Myocyte (in vitro differentiated cells): ENCODE measurements at places on chromosomes 7 and 10.
A peak's percentile ranks its signal among the peaks of the same experiment; 100 is the strongest.

- DNase-seq = no peak
Measured at GRCh38 chr10:106500041-106500924, 664.2 kb downstream of the SORCS1 start.

- no peak for DNase-seq
Measured at GRCh38 chr7:23168111-23168885, 13.6 kb upstream of the NUP42 start.

DNA sequence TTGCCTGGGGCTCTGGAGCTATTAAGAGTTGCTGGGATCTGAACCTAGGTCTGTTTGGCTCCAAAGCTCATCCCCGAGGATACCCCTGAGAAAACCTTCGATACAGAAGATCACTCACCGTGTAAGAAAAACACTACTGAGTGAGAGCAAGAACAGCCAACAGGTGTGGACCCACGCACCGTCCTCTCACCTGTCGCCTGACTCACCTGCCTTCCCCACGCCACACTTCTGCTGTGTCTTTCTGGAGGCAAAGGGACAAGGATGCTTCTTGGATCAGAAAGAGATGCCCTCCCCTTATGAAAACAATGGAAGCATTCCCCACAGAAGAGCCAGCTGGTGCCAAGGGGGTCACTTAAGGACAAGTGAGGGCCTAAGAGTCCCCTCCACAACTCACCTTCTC lies 46.7 kb downstream of the COL13A1 start:
- DNase-seq = no peak

GRCh38 chr7:139721417-139721816 lies 56.4 kb downstream of the HIPK2 start:
- no peak for DNase-seq

DNA sequence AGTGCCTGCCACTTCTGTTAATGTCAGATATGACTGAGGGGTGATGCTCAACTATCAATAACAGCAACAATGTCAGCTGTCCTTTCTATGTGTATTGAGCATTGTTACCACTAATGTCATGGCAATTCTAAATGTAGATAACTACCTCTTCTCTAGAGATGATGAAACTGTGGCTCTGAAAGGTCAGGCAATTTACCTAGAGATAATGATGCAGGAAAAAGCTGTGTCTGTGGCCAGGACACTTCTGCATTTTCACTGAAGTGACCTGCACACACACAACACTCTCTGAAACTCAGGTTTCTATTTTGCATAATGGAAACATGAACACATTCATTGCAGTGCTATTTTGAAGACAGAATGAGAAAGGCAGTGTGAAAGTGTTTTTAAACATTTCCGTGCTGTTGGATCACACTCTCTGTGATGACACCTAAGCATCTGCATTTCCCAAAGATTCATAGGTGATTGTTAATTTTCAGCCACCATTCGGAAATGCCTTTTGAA lies 148.2 kb downstream of the KCND2 start:
- DNase-seq = no peak

GRCh38 chr7:155296006-155296787 lies 1.5 kb upstream of the INSIG1 start:
- DNase-seq = no peak

GRCh38 chr10:33211106-33211878 lies 123.2 kb downstream of the NRP1 start:
- DNase-seq = peak; percentile 81

DNA sequence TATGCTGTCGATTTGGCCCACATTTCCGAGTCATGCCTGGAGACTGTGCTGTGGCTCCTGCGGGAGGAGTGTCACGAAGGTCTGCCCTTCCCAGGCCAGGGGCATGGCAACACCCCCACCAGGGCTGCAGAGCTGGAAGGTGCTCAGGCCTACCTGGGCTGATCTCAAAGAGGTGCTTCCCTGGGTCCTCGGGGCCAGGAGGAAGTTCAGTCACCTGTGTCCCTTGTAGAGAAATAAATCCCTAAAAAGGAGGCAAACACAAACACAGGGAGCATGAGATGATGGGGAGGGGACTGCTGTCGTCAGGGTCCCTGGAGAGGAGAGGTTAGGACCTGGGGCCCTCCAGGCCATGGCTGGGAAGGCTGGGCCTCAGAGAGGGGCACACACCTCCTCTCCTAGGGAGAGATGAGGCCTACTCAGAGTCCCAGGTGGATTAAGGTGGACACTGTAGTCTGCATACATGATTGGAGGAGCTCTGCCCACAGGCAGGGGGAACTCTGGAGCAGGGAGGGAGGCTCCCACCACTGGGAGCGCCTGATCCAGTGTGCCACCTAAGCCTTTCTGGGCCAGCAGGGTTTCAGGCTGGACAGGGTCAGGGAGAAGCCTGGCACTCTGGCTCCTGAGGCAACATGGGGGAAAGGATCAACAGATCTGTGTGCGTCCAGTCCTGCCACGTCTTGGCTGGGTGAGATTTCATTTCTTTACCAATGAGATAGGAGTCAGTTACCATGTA lies 49.4 kb downstream of the ARHGAP22 start:
- DNase-seq = no peak

DNA sequence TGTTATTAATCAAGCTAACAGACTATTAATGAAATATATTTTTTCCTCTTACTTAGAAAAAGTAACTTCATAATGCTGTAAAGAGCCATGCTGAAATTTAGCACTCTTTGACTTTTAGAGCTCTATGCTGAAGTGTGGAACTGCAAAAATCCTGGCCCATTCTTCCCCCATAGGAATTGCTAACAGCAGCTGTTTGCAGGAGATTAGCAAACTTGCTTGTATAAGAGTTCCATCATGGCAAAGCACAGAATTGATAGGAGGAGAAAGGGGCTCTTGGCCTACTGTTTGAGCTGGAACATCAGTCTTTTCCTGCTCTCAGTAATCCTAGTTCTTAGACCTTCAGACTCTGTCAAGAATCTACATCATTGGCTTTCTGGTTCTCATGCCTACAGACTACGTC lies 18.3 kb upstream of the GNAT3 start:
- DNase-seq = peak; percentile 68

- peak; percentile 61 for DNase-seq
Measured at GRCh38 chr10:122374859-122375678, 561 bp downstream of the PLEKHA1 start.

DNA sequence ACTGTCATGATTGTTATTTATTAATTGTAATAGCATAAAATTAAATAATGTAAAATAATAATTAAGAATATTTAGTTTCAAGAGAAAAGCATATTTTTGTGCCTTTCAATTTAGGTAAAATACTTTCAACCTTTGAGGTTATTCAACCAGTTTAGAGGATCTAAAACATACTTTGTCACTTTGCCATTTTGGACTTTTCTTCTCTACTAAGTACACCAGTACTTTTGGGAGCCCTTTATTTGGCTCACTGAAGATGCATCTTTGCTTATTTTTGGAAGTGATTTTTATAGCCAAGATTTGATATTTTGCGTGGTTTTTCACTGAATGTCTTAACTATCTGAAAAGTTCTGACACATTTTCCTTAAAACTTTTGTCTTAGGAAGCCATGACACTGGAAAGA lies 860.5 kb downstream of the SORCS1 start:
- no peak for DNase-seq

- DNase-seq = no peak
Measured at GRCh38 chr10:52194191-52194590, 119.9 kb upstream of the DKK1 start.

DNA sequence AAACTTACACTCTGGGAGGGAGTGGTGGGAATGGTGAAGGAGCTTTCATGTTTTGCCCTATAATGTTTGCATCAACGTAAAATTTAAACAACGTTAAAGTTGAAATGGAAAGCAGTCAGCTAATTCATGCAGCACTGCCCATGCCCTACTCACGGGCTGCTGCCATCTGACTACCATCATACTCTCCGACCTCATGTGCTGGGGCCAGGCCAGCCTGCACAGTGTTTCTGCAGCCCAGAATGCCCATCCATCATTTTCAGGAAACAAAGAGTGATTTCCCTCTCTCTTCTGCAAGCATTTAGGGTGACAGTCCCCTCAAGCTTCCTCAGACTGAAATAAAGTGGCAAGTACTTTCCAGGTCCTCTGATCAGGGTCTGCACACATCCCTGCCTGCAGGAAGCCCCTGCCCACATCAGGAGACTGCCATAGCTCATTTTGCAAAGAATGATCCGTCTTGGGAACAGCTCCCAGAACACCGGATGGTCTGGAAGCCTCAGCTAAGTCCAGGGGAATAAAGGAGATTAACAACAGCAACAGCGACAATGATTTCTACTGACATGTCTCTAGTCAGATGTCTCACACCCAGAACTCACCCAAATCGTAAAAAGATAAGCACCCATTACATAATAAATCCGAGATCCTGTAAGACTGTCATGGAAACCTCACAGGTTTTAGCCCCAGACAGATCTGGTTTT lies 40.3 kb downstream of the ARHGAP22 start:
- no peak for DNase-seq

- no peak for DNase-seq
Measured at GRCh38 chr7:73815436-73815835, 15.4 kb upstream of the CLDN4 start.

- DNase-seq = peak; percentile 45
Measured at GRCh38 chr7:80324032-80324431, 187.8 kb downstream of the GNAT3 start.

- no peak for DNase-seq
Measured at GRCh38 chr7:121041516-121042148, 53.1 kb downstream of the CPED1 start.

- no peak for DNase-seq
Measured at GRCh38 chr10:61142987-61143386, 199.0 kb upstream of the RHOBTB1 start.

DNA sequence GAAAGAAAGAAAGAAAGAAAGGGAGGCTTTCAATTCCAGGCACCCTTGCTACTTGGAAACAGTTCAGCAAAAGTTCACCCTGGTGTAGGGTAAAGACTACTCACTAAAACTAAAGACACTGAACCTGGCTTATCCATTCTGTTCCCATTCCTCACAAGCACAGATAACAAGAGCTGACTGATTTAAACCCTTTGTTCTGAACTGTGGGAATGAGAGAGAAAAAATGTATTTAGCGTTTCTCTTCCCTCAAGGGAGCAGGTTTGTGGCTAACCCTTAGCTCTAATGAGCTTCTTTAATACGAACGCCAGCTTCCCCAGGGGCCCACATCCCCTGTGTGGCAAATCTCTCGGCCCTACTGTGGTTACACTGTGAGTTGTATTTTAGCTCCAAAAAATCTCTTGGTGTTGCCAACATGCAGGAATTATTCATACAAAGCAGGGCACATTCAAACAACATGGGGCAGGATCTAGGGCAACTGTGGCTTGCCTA lies 23.3 kb downstream of the PRTFDC1 start:
- DNase-seq = peak; percentile 92

DNA sequence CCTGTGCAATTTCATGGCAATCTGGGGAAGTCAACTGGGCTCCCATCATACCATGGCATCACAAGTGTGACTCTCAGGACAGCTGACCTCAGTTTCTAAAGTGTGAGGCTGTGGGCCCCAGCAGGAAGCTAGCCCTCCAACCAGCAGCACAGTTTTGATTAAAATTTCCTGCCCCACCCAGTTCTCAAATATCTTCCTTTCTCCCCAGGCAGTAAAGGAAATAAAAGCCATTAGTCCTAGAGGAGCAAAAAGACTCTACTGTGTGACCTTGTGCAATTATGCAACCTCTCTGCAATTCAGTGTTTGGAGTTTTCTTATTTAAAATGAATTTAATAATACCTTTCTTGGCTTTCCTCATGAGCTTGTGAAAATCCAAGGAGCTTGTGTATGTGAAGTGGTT lies 143.1 kb upstream of the CDCA7L start:
- no peak for DNase-seq

DNA sequence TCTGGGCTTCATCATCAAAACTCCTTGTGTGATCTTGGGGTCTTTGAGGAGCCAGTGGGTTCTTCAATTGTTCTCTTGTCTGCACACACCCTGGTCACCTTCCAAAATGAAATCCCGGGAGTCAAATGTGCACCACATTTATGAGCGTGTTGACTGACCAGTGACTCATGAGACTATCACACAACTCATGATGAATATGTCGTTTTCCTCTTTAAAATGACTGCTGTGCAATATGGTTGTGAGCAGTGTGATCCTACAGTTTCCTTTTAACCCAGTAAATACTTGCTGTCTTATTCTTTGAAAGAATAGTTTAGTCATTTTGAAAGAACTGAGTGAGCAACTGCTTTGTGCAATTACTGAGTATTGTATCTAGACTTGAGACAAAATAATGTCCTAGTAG lies 149.2 kb downstream of the DYNC1I1 start:
- peak; percentile 24 for DNase-seq

DNA sequence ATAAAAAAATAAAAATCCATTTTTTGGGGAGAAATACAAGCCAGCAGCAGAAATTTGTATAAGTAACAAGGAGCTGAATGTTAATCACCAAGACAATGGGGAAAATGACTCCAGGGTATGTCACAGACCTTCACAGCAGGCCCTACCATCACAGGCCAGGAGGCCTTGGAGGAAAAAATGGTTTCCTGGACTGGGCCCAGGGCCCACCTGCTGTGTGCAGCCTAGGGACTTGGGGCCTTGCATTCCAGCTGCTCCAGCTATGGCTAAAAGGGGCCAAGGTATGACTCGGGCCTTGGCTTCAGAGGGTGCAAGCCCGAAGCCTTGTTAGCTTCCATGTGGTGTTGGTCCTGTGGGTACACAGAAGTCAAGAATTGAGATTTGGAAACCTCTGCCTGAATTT lies 126.3 kb downstream of the DGKB start:
- no peak for DNase-seq

DNA sequence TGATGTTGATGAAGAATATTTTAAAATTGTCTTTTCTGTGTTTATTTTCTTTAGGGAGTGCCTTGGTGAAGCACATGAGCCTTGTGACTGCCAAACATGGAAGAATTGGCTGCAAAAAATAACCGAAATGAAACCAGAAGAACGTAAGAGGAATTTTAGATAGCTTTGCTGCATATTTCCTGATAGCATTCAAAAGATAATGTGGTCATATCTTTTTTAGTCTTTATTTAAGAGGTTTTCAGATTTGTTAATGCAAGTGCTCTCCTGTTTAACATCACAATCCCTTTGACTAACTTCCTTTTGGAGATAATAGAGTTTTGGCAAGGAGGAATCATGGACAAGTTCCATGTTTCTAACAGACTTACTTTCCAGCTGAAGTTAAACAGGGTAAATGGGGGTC lies 85.2 kb upstream of the GATAD1 start:
- DNase-seq = no peak

GRCh38 chr10:70198696-70199466 lies 28.6 kb upstream of the SAR1A start:
- no peak for DNase-seq

GRCh38 chr10:73772281-73773151 lies 9.3 kb upstream of the CHCHD1 start:
- peak; percentile 83 for DNase-seq

DNA sequence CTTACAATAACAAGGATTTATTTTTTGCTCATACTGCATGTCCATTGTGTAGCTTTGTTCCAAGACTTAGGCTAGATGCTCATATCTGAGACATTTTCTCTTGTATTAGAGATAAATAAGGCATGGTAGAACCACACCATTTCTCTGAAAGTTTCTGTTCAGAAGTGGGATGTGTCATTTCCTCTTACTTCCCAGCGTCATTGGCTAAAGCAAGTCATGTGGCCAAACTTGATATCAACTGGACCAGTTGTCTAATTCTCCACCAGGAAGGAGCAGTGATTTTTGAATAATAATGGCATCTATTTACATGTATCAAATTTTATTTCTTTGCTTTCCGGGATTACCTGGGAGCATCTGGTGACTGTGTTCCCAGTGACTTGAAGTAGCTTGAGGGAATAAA lies 38.3 kb downstream of the AHCYL2 start:
- DNase-seq = no peak
